ENCODE measurements at places on chromosomes 4 and X. TPM values are rescaled to one million over a fixed set of nuclear protein-coding genes. Genes with fewer than 3 reads are reported as not detected.

- no peak overlapping the region for H3K4me3 ChIP-seq
- no peak for DNase-seq
- no peaks in the 10 kb centered on the region for H3K4me1 ChIP-seq
Measured at GRCh38 chr4:174674305-174674840, 152.1 kb upstream of the HPGD start.

- no peaks in the 10 kb centered on the region for H3K4me1 ChIP-seq
- DNase-seq: no peak
Measured at GRCh38 chrX:44484607-44485146, 58.0 kb downstream of the FUNDC1 start.

- peaks cover 3% of the 10 kb centered on the region for H3K4me1 ChIP-seq
- peaks cover 43% of the 10 kb centered on the region for H3K36me3 ChIP-seq
- H3K27ac ChIP-seq: peak overlapping the region; percentile 6
Measured at GRCh38 chr4:25818371-25818871, 44.4 kb downstream of the SEL1L3 start.

- DNase-seq: peak; percentile 61
- peaks cover 19% of the 10 kb centered on the region for H3K4me1 ChIP-seq
- no peak overlapping the region for H3K4me3 ChIP-seq
- no peak overlapping the region for H3K27ac ChIP-seq
- no peaks in the 10 kb centered on the region for H3K27me3 ChIP-seq
Measured at GRCh38 chrX:39242187-39242586, 440.9 kb downstream of the MID1IP1 start.

- DNase-seq: peak; percentile 69
- H3K27ac ChIP-seq: no peak overlapping the region
- H3K4me1 ChIP-seq: no peaks in the 10 kb centered on the region
- no peak overlapping the region for H3K4me3 ChIP-seq
- H3K36me3 ChIP-seq: no peaks in the 10 kb centered on the region
Measured at GRCh38 chrX:42714981-42715700, 62.8 kb downstream of the PPP1R2C start.

DNA sequence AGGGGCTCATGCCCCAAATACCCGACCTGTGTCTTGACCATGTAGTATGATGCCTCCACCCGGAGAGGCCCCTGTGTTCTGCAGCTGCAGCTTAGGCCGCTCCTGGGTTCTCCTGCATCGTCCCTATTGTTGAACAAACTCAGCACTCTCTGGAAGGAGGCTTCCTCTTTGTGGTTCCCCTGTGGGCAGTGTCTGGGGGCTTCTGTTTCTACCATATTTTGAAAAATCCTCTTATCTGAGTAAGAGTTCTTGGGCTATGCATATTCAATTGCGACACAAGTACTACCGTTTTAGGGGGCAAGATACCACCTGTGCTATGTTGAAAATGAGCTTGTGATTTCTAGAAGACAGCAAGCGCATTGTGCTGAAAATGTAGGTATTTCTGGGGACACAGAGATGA is 276.6 kb downstream of the DHRSX start:
- no peak for DNase-seq
- no peak overlapping the region for H3K27ac ChIP-seq
- H3K27me3 ChIP-seq: no peaks in the 10 kb centered on the region
- peaks cover 35% of the 10 kb centered on the region for H3K36me3 ChIP-seq
- H3K4me3 ChIP-seq: no peak overlapping the region

GRCh38 chrX:39899856-39900776 is 197.6 kb downstream of the BCOR start:
- DNase-seq: no peak
- no peak overlapping the region for H3K27ac ChIP-seq
- no peak overlapping the region for H3K4me3 ChIP-seq
- peaks cover 2% of the 10 kb centered on the region for H3K27me3 ChIP-seq
- peaks cover 7% of the 10 kb centered on the region for H3K4me1 ChIP-seq

DNA sequence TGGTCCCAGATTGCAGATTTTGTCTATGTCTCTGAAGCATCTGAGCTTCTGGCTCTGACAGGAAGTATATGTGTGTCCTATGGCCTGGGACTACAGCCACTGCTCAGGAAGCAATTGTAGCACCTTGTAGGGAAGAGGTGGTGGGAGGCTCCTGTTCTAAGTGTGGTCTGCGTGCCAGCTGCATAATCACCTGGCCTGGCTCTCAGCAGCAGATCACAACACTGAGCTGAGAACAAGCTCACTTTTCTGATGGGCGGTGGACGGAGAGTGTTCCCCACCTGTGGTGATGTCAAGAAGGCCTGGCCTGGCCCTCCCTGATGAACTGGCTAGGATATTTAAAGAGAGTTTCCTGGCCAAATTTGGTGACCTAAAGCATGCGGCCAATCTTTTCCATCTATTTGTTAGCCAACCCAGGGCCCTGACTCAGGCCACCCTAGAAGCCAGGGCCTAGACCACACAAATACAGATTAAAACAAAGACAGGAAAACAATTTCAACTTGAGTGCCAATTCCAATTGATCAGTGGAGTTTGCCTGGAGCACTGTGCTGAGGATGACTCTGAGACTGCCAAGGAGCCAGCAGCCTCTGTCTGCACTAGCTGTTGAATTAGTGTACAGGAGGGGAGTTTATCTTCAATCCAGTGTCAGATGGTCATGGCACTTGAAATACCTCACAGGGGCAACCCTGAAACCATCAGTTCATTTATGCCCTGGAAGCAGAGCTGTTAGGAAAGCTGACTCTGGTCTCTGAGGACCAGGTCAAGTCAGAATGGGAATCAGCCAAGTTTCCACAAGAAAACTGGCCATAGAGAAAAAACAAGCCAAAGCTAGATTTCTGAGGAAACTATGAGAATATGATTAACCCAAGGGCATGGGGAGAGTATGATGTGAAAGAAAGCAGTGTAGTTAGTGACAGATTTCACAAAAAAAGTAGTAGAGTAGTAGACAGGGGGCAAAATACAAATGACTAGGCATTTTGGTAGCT is 47.4 kb downstream of the PRDM5 start:
- H3K27ac ChIP-seq: no peak overlapping the region
- no peak overlapping the region for H3K4me3 ChIP-seq
- no peaks in the 10 kb centered on the region for H3K4me1 ChIP-seq
- DNase-seq: no peak

DNA sequence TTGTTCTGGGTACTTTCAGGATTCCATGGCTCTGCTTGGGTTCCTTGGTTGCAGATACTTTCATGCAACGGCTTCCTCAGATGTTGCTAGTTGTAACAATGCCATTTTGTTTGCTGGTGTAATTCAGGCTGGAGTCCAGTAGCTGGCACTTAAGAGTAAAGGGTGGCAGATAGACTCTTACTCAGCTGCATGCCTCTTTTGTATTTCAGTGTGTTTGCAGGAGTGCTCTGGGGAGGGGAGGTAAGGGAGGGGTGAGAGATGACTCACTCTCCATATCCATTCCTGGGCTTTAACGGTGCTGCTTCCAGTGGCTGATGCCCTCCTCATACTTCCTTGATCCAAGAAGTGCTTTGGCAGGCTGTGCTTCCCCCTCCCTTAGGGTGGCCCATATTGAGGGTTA is 155.2 kb downstream of the ZNF330 start:
- peaks cover 2% of the 10 kb centered on the region for H3K27me3 ChIP-seq
- DNase-seq: no peak
- H3K36me3 ChIP-seq: no peaks in the 10 kb centered on the region
- no peak overlapping the region for H3K4me3 ChIP-seq
- no peaks in the 10 kb centered on the region for H3K4me1 ChIP-seq

DNA sequence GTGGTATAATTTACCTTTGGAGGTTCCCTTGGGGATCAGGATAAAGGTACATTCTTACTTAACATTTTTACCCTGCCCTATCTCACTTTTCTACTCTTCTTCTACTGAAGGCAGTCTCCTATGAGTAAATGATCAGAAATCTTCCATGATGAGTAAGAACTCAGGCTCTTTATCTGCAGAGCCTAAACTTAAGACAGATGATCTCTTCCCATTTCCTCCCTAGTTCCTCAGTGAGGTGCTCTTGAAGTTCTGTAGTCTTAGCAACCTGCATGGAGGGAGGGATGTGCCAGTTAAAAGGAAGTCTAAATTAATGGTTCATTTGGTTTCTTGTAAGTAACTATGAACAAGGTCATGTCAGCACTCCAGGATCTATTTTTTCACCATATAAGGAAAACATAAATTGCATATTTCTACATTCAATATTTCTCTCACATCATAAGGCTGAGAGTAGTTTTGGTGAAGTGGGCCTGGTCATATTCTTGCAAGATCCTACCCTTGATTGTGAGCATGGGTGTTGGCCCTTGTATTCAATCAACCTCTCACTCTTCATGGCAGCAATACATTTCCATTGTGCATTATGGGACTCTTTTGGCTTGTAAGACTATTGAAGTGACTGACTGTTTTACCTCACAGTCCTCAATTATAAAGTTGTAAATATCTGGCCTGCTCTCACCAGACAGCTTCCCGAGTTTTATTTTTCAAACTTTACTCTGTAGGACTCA is 295.5 kb downstream of the SLC7A11 start:
- no peaks in the 10 kb centered on the region for H3K4me1 ChIP-seq
- H3K36me3 ChIP-seq: no peaks in the 10 kb centered on the region
- H3K27me3 ChIP-seq: no peaks in the 10 kb centered on the region
- DNase-seq: no peak
- H3K4me3 ChIP-seq: no peak overlapping the region

The BTC gene
- not detected for total RNA-seq

The NXF2 gene
- total RNA-seq: not detected

The MAGEB18 gene
- not detected for total RNA-seq

The MORF4L2 gene
- 253 TPM for total RNA-seq

The CT47B1 gene
- not detected for total RNA-seq

The HS6ST2 gene
- total RNA-seq: 1.2 TPM

The ADH1C gene
- not detected for total RNA-seq

The CHRDL1 gene
- not detected for total RNA-seq

The SERTM2 gene
- not detected for total RNA-seq

The PHOX2B gene
- total RNA-seq: not detected

The GPRASP1 gene
- total RNA-seq: 0.96 TPM

The SRPK3 gene
- not detected for total RNA-seq

The ALAS2 gene
- not detected for total RNA-seq

The STATH gene
- total RNA-seq: not detected

The RNF212 gene
- total RNA-seq: 1.8 TPM

The THAP9 gene
- 3.7 TPM for total RNA-seq

The MTMR8 gene
- total RNA-seq: 4.2 TPM
